ENCODE measurements at places on chromosomes 1 and 21.
A peak's percentile ranks its signal among the peaks of the same experiment; 100 is the strongest.

DNA sequence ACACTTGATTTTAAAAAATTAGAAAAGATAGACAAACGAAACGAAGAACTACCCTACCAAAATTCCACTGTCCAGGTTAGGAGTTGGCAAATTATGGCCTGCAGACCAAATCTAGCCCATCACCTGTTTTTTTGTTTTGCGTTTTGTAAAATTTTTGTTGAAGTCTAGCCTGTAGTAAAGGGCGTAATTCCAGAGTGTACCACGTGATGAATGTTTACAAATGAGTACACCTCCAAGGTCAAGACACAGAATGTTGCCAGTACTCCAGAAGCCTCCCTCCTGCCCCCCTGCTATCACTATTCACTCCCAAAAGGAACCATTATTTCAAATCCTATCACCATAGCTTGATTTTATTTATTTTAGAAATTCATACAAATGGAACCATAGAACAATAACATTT lies 17.1 kb upstream of the PODN start:
- DNase-seq: no peak

DNA sequence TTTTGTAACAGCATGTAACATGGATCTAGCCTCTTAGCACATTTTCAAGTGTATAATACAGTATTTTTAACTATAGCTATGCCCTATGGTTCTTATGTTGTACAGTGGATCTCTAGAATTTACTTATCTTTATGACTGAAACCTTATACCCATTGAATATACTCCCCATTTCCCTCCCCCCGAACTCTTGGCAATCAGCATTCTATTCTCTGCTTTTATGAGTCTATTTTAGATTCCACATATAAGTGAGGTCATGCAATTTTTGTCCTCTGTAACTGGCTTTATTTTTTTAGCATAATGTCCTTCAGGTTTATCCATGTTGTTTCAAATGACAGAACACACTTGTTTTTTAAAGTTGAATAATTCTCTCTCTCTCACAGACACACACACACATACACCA lies 3.1 kb upstream of the GBP6 start:
- DNase-seq: no peak

DNA sequence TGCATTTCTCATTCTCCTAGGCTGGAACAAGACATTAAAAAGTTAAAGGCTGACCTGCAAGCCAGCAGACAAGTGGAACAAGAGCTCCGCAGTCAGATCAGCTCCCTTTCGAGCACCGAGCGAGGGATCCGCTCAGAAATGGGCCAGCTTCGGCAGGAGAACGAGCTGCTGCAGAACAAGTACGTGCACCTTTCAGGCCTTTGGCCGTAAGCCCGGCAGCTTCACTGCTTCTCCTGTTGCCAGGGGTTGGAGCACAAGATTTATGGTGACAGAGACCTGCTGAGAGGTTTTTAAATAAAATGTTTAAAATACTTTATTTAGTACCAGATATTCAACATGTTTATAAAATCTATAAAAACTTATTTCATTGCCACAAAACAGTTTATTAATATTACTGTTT lies 53.4 kb downstream of the MACO1 start:
- no peak for DNase-seq

DNA sequence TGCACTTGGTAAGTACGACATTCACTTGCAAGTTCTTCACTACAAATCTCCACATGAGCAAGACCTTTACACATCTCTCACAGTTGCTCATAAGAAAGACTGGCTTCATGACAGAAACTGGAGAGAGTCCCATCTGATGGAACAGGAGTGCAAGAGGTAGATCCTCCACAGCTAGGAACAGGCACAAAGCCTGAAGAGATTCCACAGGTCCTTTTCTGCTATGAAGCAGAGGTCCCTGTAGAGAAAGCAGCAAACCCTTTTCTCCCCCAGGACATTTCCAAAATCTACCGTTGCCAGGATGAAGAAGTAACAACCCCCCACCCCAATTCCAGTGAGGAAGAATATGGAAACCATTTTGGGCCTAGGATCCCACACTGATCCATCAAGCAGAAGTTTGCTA lies 47.3 kb downstream of the EIF4G3 start:
- no peak for DNase-seq

GRCh38 chr1:108560189-108560873 lies 431 bp downstream of the EEIG2 start:
- DNase-seq: peak; percentile 6

- peak; percentile 6 for DNase-seq
Observed at GRCh38 chr1:248622570-248623001, 12.3 kb downstream of the OR2T11 start.

DNA sequence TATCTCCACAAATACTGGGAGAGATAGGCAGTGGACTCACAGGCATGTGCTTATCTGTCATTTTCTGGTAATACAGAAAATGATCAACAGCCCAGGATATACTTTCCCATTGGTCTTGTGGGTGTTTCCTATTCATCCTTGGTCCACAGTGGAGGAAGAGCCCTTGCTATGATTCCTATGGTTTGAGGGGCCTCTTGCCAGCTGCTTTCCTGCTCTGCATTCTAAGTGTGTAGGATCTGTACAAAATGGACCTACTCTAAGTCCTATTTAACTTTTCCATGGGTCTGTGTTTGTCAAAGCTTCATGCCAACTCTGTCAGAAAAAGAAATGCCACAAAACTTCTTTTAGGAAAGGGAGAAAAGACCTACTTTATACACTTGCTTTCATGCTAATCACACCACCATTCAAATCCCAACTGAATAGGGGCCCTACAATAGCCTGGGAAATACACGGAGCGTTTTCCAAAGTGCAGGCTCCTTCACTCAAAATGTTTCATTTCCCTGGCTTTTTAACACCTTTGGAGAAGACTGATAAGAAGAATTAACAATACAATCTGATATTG lies 16.4 kb downstream of the PLPP3 start:
- DNase-seq: no peak

GRCh38 chr1:2398871-2399270 lies 7.2 kb downstream of the RER1 start:
- DNase-seq: no peak

- no peak for DNase-seq
Observed at GRCh38 chr21:34852448-34852847, 183.7 kb downstream of the CLIC6 start.

- DNase-seq: no peak
Observed at GRCh38 chr1:238562341-238562740, 671.6 kb upstream of the ZP4 start.

- DNase-seq: no peak
Observed at GRCh38 chr1:156089704-156090103, 7.4 kb upstream of the MEX3A start.

GRCh38 chr1:226603022-226603857 lies 54.7 kb downstream of the STUM start:
- DNase-seq: no peak

DNA sequence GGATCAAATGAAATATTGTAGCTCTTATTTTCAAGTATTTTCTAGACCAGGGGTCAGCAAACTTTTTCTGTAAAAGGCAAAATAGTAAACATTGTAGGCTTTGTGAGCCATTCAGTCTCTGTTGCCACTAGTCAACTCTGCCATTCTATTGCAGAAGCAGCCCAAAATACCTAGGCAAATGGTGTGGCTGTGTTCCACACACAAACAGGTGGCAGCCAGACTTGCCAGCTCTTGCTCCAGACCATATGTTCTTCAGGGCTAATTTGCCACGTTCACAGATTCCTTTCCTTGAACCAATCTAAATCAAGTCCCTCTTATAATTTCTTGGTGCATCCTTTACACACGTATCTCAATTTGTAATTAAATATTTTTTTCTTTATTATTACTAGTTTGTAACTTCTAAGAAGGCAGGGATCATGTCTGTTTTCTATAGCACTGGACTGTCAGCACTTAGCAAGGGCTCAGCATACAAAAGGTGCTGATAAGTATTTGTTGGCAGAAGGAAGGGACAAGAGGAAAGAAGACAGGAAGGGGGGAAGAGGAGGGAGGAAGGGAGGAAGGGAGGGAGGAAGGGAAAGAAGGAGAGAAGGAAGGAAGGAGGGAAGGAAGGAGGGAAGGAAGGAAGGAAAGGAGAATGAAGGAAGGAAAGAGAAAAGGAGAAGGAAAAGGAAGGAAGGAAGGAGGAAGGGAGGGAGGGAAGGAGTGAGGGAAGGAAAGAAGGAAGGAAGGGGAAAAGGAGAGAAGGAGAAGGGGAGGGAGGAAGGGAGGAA lies 106.5 kb upstream of the EDEM3 start:
- no peak for DNase-seq

- DNase-seq: no peak
Observed at GRCh38 chr1:24886241-24886640, 43.8 kb downstream of the RUNX3 start.

DNA sequence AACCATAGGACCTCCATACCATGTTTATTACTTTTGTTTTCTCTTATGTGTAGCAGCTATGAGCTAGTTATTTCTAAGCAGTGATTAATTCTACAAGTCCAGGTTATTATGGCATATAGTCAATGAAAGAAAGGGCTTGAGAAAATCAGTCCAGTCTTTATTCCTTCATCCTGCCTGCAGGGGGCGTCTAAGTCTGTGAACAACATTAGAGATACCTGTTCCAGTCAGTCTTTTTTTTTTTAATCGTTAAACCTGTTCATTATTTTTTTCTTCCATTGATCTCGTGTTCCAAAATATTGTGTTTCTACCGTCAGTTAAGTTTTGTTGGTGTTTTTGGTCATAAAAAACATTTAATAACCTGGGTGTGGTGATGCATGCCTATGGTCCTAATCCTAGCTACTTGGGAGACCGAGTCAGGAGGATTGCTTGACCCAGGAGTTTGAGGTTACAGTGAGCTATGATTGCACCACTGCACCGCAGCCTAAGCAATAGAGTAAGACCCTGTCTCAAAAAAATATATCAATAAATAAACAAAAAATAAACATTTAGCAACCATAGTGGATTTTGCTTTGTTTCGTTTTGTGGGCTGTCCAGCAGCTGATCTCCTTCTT lies 29.4 kb upstream of the CD2 start:
- peak; percentile 38 for DNase-seq

GRCh38 chr1:112790920-112791722 lies 76.0 kb upstream of the PPM1J start:
- no peak for DNase-seq

- DNase-seq: peak; percentile 27
Observed at GRCh38 chr1:147162093-147162492, 10.2 kb downstream of the PRKAB2 start.

DNA sequence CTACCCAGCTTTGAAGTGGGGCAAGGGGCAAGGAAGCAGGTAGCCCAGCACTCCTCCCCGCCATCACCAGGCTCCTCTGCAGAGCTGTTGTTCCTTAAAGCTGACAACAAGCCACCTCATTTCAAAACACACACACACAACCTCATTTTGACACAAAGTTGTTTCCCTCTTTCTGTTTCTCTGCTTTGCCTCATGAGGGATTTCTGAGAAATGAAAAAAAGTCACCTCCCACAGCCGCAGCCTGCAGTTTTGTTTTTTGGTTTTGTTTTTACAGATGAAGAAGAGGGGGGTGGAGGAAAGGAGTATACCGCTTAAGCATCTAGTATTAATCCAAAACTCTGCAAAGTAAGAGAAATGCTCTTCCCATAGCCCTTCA lies 12.1 kb downstream of the MCL1 start:
- no peak for DNase-seq

DNA sequence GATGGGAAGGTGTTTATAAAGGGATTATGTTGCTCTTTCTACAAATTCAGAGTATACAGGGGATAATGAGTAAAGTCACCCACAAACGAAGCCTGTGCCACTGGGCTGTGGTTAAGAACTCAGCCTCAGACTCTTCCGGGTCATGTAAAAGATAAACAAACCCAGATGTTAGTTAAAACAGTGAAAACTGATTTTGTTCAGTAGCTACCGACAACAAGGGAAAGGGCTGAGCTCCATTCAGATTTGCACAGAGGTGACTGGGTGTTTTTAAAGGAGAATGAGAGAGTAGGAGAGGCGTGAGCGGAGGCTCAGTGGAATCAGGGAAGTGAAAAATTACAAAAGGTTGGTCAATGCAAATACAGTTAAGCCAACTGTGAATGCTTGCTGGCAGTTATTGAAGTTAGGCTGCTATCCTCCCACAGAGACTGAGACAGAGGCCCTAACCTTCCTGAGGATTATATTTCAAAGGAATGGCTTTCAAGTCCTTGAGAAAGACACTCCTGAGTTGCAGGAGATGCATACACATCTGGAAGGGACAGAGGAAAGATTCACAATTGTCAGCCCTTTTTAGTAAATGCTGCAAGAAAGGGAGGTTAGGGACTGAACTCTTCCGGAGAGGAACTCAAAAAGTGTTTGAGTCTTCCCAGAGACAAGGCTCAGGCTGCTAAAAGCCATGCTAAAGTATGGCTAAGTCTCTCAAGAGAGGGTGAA lies 29.9 kb upstream of the SAMD13 start:
- DNase-seq: no peak

DNA sequence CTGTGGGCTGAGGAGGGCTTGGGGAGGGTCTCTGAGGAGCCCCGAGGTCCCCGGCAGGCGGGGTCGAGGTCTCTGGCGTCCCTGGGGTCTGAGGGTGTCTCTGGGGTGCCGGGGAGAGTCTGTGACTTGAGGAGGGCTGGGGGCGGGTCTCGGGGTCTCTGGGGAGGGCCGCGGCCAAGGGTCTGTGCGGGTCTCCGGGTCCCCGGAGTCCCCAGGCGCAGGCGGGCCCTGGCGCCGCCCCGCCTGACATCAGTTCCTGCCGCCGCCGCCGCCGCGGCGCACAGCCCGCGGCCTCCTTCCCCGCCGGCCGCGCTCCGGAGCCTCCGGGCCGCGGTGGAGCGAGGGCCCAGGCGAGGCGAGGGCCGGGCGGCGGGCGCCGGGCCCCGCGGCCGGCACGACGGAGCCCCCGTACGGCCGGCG lies at the start of gene PLEKHM2:
PLEKHM2 (plus strand) TSS at position 279 of the 420 bp plus-strand sequence. CDS start 239 bp downstream, outside the sequence.
- DNase-seq: no peak

GRCh38 chr1:87435484-87435883 lies 106.8 kb downstream of the LMO4 start:
- DNase-seq: no peak

DNA sequence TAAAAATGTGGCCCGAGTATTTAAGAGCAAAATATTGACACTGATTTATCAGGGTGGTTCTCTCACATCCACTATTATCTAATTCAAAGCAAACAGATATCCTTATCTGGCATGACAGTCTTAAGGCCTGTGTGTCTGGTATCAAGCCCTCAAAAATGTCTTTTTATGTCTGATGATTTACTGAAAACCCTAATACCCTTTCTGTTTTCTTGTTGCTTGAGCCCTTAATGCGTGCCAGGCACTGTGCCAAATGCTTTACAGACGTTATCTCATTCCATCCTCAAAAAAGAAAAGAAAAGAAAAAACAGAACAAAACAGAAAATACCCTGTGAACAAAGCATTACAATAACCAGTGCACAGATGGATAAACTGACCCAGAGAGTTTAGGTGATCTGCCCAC lies 5.7 kb downstream of the DUSP23 start:
- DNase-seq: no peak

- DNase-seq: no peak
Observed at GRCh38 chr1:67299296-67299695, 8.4 kb upstream of the IL12RB2 start.

GRCh38 chr1:107787299-107787698 lies 177.7 kb downstream of the VAV3 start:
- no peak for DNase-seq

DNA sequence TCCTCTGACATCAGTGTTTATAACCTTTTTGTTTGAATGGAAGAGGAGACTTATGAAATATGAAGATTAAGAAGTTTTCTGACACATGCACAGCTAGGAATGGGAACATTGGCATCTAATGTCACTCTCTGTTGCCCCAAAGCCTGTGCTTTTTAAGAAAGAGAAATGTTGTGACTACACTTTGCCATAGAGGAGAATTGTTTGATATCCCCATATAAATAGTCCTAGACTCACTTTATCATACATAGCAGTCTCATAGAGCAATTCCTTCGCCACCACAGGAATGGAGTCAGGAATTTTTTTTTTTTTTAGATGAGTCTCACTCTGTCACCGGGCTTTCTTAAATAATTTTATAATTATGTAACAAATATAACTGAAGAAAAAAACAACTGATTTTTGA lies 1.5 kb downstream of the KRTAP21-3 start:
- no peak for DNase-seq

Measured in HCT116 (cell line).